Activated CD8-positive, alpha-beta memory T cell treated with anti-CD3 and anti-CD28 coated beads for 48 hours (primary cell): ENCODE measurements at places on chromosomes 1 and 21.

GRCh38 chr1:205942631-205943159 lies 561 bp downstream of the SLC26A9 start:
- DNase-seq = no peak

DNA sequence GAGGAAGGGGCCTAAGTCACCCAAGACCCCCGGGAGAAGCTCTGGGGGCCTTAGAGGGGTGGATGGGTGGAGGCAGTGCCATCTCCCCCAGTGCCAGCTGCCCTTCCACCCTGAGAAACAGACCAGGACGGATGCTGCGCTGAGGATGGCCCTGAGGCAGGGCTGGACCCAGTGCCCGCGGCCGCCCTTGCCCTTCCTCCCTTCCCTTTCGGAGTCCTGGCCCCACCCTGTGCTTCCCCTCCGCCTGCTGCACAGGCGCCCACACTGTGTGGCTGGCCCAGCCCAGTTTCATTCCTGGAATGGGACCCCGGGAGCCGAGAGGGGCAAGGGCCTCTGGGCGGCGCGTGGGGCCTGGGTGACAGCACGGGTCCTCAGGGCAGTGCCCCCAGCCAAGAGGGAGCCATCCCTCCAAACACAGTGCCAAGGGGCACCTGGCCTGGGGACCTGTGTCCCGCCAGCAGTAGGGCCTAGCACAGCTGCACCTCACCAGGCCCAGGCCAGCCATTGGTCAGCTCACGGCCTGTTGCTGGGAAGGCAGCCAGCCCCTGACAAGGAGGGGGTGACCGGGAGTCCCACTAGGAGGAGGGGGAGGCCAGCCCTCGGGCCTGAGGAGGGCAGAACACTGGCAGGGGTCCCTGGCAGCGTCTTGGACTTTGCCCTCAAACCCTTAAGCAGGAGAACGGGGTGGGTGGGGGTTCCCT lies 13.4 kb upstream of the SKI start:
- no peak for DNase-seq

DNA sequence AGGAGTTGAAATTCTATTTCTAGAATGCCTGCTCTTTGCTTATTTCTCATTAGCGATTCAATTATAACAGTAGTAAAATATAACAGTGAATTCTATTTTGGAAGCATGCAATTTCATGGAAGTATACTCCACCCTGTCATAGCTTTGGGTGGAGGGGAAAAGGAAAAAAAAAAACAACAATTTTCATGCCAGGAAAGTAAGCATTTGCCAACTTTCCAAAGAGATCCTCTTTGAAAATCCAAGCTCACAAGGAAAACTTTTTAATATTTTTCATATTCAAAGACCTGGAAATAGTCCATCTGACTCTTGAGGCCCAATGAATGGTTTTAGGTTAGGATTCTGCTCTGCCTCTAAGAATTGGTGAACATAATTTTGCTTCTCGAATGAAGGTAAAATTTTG lies 134.5 kb downstream of the PTPN14 start:
- no peak for DNase-seq

DNA sequence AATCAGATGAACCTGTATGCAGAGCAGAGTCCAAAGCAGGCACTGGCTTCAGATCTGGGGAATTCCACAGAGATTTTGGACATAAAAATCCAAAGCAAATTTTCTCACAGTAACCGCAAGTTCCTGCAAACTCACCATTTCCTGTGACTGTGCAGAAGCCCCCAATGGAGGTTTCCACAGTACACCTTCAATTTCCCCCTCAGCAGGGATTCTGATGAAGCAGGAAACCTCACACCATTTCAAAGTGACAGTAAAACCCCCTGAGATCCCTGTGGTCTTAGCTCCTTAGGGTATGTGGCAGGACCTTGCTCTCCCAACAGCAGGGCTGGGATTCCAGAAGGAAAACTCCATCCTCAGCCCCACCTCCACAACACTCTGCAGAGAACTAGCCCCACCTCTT lies 6.0 kb upstream of the TGFBR3 start:
- no peak for DNase-seq

DNA sequence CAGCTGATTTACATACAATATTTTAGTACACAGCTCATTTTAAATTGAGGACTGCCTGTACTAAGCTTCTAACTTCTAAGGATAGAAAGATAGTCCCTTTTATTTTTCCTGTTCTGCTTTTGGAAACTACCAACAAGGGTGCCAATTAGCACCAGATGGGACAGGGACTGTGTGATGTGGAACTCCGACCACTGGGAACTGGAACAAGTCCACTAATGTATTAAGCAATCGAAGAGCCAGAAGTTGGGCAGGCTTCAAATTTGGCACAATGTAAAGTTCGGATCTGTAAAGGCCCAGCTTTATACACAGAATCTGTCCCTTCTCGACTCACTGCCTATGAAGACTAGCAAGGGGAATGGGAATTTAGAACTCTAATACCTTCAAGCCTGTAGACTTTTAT lies 149.3 kb downstream of the ZC3H11B start:
- no peak for DNase-seq

DNA sequence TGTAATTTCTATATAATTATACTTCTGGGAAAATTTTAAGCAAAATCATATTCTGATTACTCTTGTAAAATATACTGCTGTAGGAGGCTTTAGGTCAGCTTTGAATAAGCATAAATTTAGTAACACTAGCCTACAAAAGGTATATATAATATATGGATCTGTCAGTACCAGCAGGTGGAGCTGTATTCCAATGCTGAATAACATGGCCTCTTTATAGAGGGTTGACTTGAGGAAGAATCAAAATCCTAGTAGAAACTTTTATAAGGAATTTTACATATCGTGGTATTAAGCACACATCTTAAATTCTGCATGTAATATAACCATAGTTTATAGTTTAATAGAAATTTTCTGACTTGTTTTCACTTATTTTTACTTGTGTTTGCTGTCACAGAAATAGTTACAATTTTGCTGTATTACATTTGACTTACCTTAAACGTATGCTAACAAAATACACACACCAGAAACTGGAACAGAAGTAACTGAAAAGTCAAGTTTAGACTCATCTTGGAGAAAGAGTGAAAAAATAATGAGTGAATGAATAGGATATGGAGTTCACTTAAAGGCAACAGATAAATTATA lies 79.3 kb downstream of the HMCN1 start:
- DNase-seq = no peak

DNA sequence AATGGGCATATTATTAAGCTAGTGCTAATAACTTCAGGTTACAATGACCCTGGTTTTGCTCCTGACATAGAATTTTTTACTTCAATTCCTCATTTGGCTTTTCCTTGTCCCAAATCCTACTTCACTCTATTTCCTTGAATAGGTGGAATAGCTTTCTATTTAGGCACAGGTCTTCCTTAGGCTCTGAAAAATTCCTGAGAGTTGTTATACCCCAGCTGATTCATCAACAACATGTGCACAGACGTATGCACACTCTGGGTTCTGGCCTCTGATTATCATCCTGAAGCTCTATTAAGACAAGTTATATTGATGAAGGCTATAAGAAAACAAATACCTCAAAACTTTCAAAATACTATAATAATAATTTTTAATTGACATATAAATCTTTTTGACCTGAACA lies 172.4 kb downstream of the NTMT2 start:
- DNase-seq = no peak

DNA sequence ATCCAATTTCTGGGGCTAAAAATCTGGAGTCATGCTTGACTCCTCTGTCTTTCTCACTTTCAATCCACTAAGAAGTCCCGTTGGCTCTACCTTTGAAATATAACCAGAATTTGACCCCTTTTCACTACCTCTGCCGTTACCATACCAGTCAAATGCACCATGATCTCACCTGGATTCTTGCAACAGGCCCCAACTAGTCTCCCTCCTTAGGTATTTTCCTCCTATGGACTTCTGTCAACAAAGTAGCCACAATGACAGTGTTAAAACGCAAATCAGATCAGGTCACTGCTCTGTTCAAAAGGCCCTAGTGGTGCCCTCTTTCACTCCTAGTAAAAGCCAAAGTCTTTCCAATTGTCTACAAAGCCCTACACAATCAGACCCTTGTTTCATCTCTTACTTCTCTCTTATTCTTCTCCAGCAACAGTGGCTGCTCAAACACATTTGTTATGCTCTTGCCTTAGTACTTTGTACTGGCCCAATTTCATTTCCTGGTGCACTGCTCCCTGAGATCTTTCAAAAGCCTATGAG lies 35.7 kb upstream of the AGL start:
- no peak for DNase-seq

GRCh38 chr1:213987422-213987926 lies 299 bp upstream of the PROX1 start:
- DNase-seq = no peak

DNA sequence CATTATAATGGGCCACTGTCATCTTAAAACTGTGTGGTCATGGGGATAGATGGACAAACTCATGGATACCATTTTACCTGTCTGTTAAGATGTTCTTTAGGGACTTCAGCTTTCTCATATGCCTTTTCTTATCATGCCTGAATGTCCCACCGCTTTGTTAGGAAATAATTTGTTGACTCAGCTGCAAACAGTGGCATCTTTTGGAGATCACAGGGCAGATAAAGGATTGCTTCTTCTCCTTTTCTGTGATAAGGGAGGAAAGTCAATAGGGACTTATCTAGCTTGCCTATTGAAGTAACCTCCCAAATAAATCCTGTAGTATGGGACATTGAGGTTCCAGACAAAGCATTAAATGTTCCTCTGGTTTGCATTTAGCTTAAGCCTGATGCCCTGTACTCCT lies 79.8 kb upstream of the KIAA0040 start:
- no peak for DNase-seq
